Germinal center (tissue), 1 donor: ENCODE measurements at places on chromosomes 16 and 17.

DNA sequence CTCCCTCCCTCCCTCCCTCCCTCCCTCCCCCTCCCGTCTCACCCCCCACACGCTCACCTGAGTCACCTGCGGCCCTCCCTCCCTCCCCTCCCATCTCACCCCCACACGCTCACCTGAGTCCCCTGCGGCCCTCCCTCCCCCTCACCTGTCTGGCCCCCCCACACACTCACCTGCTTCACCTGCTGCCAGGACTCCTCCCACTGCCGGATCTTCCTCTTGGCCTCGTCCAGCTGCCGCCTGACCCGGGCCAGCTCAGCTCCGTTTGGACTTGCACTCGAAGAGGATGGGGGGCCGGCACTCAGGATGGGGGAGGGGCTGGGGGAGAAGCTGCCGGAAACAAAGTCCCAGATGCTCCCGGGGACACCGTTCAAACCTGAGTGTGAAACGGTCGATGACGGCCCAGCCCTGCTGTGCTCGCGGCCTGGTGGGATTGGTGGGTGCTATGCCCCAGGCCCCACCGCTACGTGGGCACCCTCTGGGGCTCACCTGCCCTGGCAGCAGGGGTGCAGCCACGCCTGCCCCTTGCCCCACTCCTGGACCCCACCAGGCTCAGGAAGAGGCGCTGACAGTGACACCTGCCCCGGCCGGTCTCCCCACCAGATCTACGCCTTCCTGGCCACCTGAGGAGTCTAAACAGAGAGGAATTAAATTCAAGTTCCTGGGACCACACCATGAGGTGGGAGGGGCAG, 15.9 kb downstream of the GNPTG start:
- no peak for DNase-seq

GRCh38 chr16:58789351-58789750, 55.2 kb upstream of the GOT2 start:
- DNase-seq = no peak

DNA sequence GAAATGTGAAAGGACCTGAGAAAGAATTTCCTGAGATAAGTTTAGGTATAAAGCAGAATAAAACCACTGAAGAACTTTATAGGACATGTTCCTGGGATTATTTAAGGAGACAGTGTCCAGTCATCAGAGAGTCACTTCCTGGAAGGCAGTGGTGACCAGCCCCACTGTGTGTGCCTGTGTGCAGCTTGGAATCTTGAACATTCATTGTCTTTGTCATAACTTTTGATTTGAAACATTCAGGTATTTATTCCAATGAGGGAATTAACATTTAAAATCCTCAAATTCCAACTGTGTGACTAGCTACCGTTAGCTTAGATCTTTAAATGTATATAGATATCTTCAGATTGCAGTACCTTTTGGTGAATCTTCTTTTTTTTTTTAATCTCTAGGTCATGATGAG, 61.7 kb upstream of the MRC2 start:
- no peak for DNase-seq

- DNase-seq = no peak
Measured at GRCh38 chr16:46555951-46556350, 65.2 kb downstream of the SHCBP1 start.

- no peak for DNase-seq
Measured at GRCh38 chr17:76994237-76994637, 126.0 kb downstream of the MGAT5B start.
